ENCODE measurements at places on chromosomes 11 and 22.

DNA sequence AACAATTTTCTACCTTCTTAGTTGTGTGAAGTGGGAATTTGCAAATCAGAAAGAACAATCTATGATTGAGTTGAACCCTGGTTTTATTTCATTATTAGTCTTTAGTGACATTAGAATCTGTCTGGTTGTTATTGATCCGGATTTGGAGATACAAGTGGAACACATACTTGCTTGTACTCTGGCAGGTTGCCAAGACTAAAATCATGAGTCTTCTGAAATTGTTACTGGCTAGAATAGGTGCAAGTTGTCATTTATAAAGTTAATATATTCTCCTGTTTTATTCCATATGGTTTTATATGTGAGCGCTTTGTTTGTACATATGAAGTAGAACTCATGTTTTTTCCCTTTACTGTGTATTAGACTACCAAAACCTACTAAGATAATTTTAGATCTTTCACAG lies 23.0 kb downstream of the CCDC15 start:
- no peak for DNase-seq

- DNase-seq: no peak
These were observed 85.3 kb downstream of the C11orf87 start for GRCh38 chr11:109507331-109507730.

- no peak for DNase-seq
These were observed 21.6 kb upstream of the ADSL start for GRCh38 chr22:40324468-40325305.

DNA sequence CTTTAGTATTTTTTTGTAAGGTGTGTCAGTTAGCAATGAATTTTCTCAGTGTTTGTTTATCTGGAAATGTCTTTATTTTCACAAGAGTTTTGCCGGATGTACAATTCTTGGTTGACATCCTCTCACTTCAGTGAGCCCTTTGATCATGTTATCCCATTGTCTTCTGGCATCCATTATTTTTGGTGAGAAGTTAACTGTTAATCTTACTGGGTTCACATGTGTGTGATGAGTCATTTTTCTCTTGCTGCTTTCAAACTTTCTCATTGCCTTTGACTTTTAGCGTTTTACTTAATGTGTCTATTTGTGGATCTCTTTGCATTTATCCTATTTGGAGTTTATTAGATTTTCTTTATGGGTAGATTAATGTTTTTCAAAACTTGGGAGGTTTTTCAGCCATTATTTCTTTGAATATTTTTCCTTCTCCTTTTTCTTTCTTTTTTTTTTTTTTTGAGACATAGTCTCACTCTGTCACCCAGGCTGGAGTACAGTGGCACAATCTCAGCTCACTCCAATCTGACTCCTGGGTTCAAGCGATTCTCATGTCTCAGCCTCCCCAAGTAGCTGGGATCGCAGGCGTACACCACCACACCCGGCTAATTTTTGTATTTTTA lies 100.5 kb upstream of the RRM1 start:
- no peak for DNase-seq

GRCh38 chr11:47592251-47592650 lies 2.0 kb downstream of the C1QTNF4 start:
- DNase-seq: no peak

DNA sequence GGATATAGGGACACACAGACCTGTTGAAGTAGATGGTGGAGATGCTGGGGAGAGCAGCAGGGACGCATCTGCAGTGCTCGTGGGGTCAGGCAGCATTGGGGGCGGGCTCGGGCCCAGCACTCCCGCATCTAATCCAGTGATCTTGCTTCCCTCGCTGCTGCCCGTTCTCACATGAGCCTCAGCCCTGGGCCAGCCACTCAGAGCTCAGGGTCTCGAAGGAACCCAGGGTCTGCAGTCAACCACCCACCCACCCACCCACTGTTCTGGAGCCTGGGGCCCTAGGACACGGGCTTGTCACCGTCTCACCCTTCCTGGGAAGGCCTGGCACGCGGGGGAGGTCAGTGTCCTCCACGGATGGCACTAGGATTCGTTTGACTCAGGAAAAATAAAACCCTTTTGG lies 406.0 kb downstream of the TBC1D22A start:
- DNase-seq: no peak

DNA sequence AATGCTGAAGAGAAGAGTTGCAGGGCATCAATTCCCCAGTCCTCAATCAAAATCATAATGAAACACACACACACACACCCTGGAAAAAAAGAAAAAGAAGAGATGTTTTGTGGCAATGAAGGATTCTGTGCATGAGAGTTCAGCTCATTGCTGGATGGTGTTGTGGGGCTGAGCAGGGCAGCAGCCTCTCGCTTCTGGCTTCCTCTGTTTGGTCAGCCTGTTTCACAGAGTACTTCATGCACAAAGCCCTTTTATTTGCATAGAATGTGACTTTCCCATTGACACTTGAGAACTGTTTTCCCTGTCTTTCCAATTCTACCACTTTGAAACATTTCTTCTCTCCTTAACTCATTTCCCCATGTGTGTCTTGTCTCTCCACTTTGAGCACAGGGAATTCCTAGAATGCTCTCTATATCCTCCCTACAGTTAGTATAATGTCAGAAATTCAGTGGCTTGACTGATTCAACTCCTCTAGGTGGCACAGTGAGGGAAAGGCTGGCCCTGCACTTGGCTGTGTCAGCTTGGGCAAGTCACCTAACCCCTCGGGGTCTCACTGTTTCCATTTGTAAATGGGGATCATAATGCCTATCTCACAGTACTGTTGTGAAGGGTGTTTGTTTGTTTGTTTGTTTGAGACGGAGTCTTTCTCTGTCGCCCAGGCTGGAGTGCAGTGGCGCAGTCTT lies 25.4 kb upstream of the BSX start:
- peak; percentile 22 for DNase-seq

DNA sequence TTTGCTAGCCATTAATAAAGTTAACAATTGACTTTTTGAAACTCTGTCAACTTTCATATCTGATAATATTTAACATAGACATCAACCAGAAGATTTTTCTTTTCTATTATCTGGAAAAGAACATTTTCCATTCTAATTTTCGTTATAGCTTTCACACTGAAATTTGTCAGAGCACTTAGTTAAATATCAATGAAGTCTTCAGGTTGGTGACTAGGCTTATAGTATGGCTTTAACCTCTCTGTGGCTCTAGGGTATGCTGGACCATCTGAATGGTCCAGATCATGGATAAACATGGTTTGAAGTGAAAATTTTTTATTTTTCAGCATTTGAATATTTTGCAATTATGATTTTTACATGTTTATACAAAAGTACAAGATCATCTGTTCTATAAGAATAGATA lies 548.1 kb downstream of the CNTN5 start:
- DNase-seq: no peak

DNA sequence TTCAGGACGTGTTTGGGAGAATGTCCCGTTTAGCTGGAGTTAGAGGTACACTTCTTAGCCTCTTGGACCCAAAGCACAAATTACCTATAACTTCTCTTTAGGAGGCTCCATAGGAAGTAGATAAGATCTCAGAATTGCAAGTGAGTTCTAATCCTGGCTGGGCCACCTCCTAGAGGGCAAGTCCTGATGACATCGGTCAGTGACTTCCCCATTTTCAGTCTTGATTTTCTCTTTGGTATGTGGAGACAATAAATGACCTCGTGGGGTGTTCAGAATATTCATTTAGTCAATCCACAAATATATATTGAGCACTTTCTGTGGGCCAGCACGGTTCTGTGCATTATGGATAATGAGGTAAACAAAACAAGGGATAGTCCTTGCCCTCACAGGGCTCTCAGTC lies 208.6 kb downstream of the CWF19L2 start:
- DNase-seq: no peak

DNA sequence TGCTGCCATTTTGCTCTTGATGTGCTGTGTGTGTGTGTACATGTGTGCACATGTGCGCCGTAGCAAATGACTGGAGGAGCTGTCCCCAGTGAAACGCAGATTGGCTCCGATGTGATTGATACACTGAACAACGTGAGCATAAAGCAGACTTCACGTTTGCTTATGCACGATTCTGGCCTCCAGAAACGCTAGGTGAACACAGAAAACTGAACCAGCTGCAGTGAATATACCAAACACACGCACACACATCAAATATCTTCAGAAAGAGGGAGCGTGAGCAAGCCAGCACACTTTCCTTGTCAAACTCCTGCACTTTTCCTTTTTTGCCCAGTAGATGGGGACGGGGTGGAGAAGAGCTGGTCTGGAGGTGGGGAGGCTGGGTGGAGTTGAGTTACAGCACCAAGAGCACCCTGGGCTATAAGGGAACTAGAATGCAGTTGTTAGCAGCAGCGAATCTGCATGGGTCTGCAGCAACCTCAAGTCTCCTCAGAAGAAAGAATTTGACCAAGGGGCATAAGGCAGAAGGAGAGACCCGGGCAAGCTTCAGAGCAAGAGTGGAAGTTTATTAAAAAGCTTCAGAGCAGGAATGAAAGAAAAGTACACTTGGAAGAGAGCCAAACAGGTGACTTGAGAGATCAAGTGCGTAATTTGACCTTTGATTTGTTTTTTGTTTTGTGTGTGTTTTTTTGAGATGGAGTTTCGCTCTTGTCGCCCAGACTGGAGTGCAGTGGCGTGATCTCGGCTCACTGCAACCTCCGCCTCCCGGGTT lies 77.8 kb upstream of the CADM1 start:
- peak; percentile 72 for DNase-seq

DNA sequence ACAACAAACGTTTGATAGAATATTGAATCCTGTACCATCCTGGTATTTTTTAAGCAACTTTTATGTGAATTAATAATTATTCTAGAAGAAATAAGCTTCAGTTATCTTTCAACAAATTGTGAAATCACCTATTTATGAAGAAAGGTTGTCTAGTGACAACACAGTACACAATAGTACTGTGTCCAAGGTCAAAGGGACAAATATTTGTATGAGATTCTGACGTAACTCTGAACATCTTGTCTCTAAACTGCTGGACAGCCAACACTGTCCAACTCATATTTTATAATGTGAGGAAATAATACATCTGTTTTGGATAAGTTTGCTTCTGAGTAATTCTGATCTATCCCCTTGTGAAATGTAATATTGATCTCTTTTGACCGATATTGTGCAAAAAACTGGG lies 18.9 kb downstream of the CASP5 start:
- no peak for DNase-seq

GRCh38 chr11:32204751-32205150 lies 113.9 kb downstream of the RCN1 start:
- no peak for DNase-seq

- DNase-seq: no peak
These were observed 101.4 kb downstream of the SYT9 start for GRCh38 chr11:7353100-7353499.

GRCh38 chr22:44332946-44333345 lies 20.2 kb upstream of the SHISAL1 start:
- no peak for DNase-seq

GRCh38 chr11:3166268-3167142 lies 1.4 kb upstream of the OSBPL5 start:
- DNase-seq: no peak

GRCh38 chr11:116938471-116939070 lies 101.1 kb upstream of the APOA1 start:
- DNase-seq: no peak

DNA sequence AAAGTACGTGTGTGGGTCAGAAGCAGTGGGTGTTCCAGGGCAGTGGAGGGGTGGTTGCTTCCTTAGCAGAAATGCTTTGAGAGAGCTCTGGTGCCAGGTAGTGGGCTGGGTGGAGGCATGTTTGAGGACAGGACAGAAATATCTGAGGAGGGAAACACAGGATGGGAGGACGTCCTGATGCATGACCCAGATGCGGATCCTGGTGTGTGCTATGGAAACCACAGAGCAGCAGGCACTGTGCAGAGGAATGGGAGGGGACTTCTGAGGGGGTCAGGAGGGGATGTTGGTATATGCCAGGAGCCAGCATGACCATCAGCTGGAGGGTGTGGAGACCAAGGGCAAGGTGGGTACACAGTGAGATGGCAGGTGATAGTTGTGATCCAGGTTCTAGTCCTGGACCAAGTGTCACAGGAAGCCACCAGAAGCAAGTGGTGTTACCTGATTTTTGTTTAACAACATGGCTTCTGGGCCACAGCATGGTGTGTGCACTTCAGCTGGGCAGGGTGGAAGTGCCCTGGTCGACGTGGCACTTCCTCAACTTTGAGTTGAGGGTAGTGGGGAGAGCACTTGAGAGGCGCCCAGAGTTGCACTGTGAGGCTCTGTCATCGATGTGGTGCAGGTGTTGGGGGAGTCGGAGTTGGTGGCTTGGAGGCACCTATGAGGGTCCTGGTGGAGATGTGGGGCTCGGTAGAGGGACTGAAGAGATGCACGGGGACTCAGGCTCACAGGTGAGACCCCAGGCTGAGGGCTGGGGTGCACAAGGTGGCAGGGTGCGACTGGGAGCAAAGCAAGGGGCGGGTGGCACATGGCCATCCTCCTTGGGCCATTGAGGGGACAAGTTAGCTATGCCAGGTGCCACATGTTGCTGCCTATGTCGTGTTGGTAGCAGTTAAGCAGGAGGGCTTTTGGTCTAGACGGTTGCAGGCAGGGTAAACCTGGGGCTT lies 7.5 kb downstream of the DGCR8 start:
- no peak for DNase-seq

DNA sequence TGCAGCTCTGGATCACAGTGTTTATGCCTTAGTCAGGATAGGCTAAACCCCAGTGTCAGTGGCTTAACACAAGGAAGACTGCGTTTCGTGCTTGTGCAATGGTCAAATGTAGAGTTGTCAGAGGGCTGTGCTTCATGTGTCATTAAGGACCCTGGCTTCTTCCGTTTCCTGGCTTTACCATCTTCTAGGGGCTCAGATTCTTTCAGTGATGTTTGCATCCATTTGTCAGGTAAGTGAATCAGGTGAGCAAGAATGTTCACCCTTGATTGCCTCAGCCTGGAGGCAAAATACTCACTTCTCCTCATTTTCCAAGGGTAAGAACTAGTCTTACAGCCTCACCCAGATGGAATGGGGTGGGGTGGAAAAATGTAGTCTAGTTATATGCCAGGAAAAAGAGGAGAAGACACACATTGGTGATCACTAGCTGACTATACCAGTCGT lies 20.5 kb upstream of the AMOTL1 start:
- DNase-seq: no peak

DNA sequence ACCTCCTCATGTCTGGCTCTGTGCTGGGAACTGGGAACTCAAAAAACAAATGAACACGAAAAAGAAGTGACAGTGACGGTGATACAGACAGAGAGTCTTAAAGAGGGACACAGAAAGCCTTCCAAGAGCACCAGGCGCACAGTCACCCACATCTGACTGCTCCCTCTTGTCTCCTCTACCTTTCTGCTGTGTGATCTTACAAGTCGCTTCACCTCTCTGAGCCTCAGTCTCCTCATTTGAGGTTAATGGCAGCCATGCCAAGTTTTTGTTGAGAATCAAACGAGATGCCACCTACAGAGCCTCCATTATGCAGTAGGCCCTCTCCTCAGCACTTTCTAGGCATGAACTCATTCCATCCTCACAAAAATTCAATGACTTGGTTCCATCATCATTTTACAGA lies 3.7 kb downstream of the LRRC32 start:
- DNase-seq: no peak

GRCh38 chr11:75800728-75801361 lies 14.2 kb upstream of the UVRAG start:
- DNase-seq: no peak

DNA sequence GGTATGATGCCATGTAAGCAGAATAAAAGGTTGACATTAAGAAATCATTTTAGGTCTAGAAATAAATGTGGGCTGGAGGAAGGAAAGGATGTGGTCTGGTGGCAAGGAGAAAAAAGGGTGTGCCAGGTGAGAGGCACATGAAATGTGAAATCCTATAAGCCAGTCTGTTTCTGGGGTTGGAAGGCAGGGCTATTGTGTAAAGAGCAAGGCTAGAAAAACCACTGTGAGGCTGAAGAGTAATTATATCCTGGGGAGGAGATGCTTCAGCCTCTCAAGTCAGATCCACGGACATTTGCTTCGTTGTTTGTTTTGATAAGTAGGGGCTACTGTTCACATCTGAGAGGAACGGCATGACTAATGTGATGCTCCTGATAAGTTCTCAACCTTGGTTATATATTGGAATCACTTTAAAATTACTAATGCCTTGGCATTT lies 77.5 kb upstream of the CTSC start:
- no peak for DNase-seq
